ENCODE measurements at places on chromosomes 2 and 18.

- no peak for DNase-seq
These were observed 37.6 kb upstream of the FOSL2 start for GRCh38 chr2:28354920-28355520.

DNA sequence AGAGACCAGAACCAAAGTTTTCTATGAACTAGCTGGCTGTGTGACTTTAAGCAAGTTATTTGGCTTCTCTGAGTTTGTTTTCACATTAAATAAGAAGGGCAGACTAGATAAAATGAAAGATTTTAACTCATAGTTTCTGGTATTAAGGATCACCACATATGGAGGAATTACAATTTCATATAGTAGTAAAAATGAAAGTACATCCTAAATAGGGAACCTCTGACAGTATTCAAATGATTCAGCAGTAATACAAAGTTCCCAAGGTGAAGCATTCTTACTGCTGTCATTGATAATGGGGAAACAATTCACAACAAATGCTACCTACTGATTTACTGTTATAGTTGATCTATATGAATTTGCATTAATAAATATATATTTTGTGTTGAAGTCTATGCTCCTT is 170.3 kb upstream of the VRK2 start:
- DNase-seq: no peak

- DNase-seq: peak; percentile 10
These were observed 103.8 kb downstream of the ASAP2 start for GRCh38 chr2:9310377-9310776.

DNA sequence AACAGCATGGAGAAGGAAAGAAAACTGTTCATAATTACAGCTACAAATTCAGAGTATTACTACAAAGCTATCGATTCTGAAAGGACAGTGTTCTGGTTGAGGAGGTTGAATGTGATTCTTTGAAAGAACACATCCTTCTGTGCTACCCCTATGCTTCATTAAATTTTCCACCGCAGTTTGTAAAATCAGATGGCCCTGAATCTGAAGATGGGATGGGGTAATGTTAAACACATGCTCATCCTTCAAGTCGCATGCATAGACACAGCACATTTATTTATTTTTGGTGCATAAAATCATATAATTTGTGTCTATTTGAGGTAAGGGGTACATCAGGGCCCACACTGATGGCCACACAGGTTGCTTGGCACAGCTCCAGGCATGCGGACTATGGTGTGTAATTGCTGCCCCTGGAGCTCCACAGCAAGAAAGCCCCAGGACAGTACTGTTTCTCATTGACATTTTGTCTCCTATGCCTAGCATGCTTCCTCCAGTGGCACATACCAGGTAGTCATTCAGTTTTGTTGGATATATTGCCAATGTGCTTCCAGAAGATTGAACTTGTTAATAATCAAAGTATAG is 238.8 kb upstream of the TANK start:
- no peak for DNase-seq

GRCh38 chr2:28598484-28598883 is 102.6 kb downstream of the PLB1 start:
- no peak for DNase-seq

- DNase-seq: no peak
These were observed 197.0 kb downstream of the UBE2E3 start for GRCh38 chr2:181177376-181177775.

- no peak for DNase-seq
These were observed 37.3 kb upstream of the LNPK start for GRCh38 chr2:176039375-176039774.

- DNase-seq: no peak
These were observed 14.9 kb upstream of the MBP start for GRCh38 chr18:77147418-77147852.

GRCh38 chr2:136131961-136132824 is 14.2 kb upstream of the CXCR4 start:
- DNase-seq: no peak

DNA sequence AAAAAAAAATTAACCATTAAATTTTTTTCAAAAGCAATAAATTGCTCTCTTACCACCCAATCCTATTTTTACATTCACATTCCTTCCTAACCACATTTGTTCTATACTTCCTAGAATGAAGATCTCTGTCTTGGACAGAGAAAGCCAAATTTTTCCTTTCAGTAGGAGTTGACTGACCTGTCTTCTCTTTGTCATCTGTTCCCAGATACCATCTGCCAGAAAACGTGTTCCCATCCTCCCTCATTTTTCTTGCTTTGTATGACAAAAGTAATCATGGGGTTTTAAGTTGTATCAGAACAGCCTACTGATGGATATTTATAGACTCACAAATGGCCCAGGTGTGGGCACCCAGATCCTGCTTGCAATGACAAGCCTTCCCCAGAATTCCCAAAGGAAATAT is 182.1 kb downstream of the CYP26B1 start:
- no peak for DNase-seq

DNA sequence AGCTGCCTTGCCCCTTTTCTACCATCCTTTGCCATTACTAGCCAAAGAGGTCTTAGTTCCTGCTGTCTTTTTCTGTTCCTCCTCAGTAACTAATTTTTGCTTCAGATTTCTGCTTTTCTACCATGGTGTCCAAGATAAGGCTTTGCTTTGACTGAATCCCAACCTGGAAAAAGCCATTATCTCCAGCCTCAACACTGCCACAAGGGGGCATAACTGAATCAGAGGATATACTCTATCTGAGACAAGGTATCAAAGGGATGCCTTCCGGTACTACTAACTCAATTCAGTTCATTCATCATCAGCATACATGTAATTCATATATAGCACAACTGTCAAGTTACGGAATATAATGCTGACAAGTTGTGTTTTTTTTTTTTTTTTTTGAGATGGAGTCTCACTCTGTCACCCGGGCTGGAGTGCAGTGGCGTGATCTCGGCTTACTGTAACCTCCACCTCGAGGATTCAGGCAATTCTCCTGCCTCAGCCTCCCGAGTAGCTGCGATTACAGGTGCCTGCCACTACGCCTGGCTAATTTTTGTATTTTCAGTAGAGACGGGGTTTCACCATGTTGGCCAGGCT is 11.4 kb downstream of the OSGEPL1 start:
- DNase-seq: peak; percentile 47

Data from COLO829 (cell line).